ENCODE measurements at places on chromosomes 16 and 17.

GRCh38 chr17:79627766-79628690 lies 17.2 kb upstream of the RBFOX3 start:
- DNase-seq = peak; percentile 3

DNA sequence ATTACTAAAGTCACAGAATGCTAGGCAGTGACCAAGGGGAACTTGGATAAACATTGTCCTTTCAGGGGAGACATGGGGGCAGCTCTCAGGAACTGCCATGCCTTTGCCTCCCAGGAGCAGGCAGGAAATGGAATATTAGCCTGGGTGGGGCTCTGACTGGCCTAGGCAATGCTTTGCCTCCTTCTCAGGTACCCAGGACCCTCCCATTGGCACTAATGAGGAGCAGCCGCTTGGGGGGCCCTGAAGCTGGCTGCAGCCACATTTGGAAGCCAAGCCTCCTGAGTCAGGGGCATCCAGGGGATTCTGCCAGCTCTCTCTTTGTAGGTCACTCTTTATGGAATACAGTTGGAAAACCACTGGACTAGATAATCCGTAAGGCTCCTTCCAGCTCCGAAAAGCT lies 5.5 kb downstream of the CPSF4L start:
- DNase-seq = no peak

DNA sequence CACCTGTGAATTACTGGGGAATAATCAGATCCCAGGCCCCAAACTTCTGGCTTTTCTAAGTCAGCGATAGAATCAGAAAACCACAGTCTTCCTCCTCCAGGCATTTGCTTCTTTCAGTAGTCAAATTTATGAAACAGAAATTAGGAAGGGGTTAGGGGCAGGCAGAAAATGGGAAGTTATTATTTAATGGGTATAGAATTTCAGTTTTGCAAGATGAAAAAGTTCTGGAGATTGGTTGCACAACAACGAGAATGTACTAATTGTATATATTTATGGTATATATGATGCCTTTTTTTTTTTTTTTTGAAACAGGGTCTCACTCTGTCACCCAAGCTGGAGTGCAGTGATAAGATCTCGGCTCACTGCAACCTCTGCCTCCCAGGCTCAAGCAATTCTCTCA lies 23.5 kb downstream of the ORC6 start:
- DNase-seq = no peak

- DNase-seq = no peak
Measured at GRCh38 chr16:57383276-57384247, 11.3 kb downstream of the CX3CL1 start.

- no peak for DNase-seq
Measured at GRCh38 chr16:907842-908241, 62.9 kb downstream of the LMF1 start.

DNA sequence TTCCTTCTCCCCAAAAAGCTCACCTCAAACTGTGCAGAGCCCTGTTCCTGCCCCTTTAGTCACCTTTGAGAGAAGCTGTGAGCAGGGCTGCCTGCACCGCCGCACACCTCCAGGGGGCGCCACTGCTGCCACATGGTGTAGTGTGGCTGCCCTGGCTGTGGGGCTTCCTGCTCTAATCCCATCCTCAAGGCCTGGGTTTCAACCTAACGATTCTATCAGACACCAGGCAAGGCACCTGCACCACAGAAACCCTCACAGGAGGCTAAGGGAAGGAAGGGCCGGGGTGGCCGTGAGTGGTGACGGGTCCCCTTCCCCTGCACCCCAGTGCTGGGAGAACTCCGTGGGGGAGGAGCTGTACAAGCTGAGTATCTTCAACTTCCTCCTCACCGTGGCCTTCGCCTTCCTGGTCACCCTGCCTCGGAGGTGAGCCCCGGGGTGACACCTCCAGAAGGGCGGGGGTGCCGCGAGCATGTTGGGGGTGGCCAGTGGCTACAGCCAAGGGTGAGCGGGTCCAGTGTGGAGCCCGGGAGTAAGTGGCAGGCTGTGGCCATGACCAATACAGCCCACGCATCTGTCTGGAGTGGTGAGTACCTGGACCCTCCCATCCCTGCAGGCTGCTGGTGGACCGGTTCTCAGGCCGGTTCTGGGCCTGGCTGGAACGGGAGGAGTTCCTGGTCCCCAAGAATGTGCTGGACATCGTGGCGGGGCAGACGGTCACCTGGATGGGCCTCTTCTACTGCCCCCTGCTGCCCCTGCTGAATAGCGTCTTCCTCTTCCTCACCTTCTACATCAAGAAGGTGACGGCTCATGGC lies 7.0 kb downstream of the TMC8 start:
- DNase-seq = no peak

- DNase-seq = no peak
Measured at GRCh38 chr17:71980171-71980570, 140.6 kb upstream of the SOX9 start.

GRCh38 chr17:30091771-30092170 lies 24.8 kb upstream of the NSRP1 start:
- no peak for DNase-seq

DNA sequence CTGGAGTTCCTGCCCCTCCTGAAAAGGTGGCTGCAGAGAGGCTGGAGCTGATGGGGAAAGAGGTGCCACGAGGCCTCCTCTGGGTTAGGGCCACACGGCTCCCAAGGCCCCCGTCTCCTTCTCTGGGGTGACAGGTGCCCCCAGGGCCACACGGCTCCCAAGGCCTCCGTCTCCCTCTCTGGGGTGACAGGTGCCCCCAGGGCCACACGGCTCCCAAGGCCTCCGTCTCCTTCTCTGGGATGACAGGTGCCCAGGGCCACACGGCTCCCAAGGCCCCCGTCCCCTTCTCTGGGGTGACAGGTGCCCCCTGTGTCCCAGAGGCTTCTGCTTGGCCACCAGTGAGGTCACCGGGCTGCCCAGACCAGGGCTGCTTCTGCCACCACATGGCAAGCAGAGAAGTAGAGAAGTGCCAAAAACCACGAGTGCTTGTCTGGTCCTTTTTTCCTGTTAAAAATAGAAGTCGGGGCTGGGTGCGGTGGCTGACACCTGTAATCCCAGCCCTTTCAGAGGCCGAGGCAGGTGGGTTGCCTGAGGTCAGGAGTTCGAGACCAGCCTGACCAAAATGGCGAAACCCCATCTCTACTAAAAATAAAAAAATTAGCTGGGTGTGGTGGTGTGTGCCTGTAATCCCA lies 4.1 kb downstream of the CAPN15 start:
- DNase-seq = no peak

GRCh38 chr16:84922351-84923120 lies 88.8 kb downstream of the ZDHHC7 start:
- peak; percentile 90 for DNase-seq

- DNase-seq = no peak
Measured at GRCh38 chr16:84544031-84544773, 39.7 kb upstream of the MEAK7 start.

- peak; percentile 73 for DNase-seq
Measured at GRCh38 chr16:88442727-88443576, 10.1 kb upstream of the ZFPM1 start.

DNA sequence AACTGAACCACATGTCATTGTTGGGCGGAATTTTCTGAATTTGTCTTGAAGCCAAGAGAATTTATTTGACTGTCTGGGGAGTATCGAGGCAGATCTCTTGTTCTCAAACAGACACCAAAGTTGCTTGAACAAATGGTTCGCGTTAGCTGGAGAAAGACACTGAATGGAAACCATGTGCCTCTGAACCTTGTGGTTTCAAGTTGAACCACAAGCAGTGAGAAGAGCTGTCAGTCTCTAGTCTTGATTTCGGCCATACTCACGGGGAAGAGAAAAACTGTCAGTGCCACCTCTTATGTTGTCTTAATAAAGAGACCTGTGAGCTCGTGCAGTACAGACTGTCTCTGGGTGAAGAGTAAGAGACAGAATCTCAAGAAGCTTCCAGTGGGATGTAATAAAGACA lies 886.5 kb upstream of the SOX9 start:
- no peak for DNase-seq

DNA sequence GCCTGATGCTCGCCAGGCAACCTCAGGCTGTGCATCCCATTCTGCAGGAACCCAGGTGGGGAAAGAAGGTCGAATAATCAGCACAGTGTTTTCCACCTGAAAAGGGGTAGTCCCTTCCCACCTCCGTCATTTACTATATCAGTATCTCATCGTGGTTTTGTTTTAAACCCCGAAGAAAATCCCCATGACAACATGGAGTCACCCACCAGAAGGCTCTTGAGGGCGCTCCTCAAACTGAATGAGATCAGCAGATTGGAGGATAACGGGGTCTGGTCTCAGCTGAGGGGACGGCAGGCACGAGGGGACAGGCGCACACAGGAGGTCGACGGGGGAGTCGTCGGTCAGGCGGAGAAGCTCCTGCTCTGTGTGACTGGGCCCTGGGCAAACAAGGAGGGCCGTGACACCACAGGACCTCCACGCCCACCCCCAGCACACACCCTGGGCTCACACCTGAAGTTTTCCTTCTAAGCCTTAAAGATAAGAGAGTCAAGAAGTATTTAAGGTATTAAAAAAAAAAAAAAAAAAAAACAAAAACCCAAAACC lies 44.2 kb downstream of the MARF1 start:
- no peak for DNase-seq

- peak; percentile 33 for DNase-seq
Measured at GRCh38 chr17:14302091-14302430, 1.2 kb downstream of the HS3ST3B1 start.

DNA sequence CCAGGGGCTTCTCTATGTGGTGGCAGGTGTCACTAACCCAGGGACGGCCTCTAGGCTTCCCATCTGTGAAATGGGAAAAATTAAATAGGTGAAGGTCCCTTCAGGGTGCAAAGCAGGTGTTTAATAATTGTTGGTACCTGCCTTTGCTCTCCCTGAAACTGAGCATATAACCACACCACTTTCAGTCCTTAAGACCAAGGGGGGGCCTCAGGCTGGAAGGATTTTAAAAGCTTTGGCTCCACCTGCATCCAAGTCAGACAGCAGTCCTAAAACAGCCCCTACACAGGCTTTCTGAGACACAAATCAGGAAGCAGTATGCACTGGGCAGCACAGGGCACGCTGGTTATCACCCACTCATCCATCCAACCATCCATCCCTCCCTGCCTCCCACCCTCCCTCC lies 55.0 kb downstream of the TK2 start:
- no peak for DNase-seq

GRCh38 chr16:84109598-84110335 lies 7.0 kb downstream of the MBTPS1 start:
- no peak for DNase-seq

DNA sequence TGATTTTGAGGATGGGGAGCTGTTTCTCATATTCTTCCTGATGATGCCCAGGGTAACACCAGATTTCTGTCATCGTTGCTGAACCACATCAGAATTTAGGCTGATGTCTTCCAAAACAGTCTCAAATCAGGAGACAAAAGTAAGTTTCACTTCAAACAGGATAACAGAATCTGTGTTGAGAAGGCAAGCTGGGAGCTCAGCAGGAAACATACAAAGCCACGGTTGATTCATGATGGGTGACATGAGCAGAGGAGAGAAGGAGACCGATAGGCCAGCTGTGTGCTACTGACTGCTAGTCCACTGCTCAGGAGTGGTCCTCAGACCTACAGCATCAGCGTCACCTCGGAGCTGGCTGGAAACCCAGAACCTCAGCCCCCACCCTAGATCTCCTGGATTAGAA lies 62.9 kb upstream of the RCVRN start:
- no peak for DNase-seq

- DNase-seq = peak; percentile 81
Measured at GRCh38 chr17:43211480-43212402, at the start of gene TMEM106A. TSS of gene TMEM106A (plus strand) at chr17:43211875. CDS start at chr17:43213042, 1,167 bp downstream.

GRCh38 chr17:76893623-76894334 lies 25.6 kb downstream of the MGAT5B start:
- DNase-seq = no peak

GRCh38 chr17:31415640-31416502 lies 24.4 kb downstream of the RAB11FIP4 start:
- no peak for DNase-seq

DNA sequence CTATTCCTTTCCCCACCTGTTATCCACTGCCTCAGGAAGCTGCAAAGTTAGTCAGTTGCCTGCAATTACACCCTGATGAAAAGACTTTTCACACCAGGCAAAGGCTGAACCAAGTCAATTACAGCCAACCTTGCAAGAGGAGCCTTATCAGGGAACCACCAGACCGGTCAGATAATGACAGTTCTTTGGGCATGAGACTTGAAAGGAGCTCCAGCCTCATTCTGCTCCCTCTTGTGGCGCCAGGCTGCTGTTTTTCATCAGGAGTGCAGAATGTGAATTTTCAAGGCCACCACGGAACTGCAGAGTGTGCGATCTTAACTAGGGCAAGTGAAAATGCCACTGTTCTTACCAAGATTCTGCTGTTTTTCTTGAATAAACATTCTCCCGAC lies 22.5 kb downstream of the DNAI2 start:
- DNase-seq = peak; percentile 70

DNA sequence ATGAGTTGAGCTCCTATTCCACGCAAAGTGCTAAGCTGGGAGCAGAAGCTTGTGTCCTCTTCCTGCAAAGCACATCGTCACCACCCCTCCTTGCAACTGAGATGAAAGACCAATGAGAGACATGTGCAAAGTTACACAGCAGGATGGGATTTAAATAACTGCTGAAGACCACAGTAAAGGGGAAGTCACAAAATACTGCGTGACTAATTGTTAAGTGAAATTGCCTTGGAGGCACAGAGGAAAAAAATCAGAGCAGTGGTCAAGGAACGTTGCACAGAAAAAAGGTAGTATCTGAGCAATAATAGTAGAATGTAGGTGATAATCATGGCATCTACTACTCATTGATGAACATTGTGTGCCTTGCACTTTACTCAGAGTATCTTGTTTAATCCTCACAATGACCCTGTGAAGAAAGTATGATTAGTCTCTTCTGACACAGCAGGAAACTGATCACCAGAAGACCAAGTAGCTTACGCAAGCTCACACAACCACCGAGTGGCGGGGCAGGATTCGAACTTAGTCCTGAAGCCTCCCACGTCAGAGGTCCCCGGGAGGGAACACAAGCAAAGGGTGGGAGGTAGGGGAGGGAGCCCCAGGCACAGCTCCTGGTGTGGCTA lies 15.4 kb upstream of the MYO18A start:
- DNase-seq = no peak

DNA sequence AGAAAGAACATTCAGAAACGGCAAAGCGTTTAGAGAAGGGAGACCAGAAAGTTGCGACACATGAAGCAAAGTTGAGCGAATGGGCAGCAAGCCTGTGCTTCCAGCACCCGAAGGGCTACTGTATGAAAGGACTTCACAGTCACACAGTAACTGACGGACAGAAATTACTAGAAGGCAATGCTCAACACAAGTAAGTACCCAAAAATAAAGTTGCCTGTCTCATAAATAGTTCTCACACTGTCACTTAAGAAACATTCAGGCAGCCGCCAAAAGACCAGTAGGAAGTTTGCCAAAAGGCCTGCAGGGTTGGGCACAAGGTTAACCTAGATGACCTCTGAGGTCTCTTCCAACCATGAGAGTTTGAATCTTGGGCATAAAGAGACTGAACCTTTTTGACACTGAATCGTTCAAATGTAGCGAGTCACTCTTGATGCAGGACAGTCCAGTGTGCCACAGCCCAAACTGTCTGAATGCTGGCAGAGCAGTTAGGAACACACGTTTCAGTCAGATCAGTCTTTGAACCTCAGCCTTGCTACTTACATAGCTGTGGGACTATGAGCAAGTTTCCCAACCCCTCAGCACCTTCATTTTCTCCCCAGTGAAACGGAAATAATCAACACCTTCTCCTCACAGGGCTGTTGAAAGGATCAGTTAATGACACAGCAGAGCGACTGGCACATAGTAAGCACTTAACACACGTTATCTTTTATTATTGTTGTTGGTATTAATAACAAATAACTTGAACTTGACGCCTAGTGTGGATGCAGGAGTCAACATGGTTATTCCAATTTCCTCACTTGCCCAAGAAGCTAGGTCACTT lies 10.4 kb downstream of the NCBP3 start:
- DNase-seq = no peak

Data from left ventricle myocardium inferior (tissue), 1 donor.